ENCODE measurements at places on chromosomes 6 and 20.

DNA sequence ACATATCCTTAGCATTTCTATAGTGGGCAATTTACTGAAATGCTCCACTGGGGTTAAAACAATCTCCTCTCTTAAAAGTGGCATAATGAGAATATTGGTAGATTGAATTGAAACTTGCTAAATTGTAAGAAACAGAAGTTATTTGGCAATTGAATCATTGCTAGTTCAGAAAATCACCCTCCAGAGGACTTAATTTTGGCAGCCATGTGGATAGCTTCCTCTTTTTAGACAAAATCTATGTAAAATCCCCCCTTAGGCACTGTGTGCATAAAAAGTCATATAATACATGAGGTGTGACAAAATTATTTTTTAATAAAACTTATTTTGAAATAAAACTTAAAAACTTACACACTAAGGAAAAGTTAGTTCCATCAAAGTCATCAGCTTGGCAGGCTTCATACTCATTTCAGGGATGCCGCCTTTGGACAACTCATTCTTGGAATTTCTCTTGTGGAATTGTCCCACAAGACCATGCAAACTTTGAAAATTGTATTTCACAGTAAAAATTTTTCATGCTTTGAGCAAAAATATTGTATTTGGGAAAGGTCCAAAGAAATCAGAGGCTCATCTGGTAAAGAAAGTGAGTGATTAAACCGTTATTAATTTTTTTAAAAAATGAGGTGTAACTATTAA, 473.0 kb downstream of the BCKDHB start:
- DNase-seq: peak; percentile 6

GRCh38 chr20:12659942-12660341, 348.8 kb upstream of the SPTLC3 start:
- DNase-seq: no peak

GRCh38 chr6:87483929-87484328, 11.2 kb downstream of the SLC35A1 start:
- DNase-seq: no peak

- DNase-seq: peak; percentile 57
Measured at GRCh38 chr6:130934848-130935585, 107.8 kb downstream of the SMLR1 start.

DNA sequence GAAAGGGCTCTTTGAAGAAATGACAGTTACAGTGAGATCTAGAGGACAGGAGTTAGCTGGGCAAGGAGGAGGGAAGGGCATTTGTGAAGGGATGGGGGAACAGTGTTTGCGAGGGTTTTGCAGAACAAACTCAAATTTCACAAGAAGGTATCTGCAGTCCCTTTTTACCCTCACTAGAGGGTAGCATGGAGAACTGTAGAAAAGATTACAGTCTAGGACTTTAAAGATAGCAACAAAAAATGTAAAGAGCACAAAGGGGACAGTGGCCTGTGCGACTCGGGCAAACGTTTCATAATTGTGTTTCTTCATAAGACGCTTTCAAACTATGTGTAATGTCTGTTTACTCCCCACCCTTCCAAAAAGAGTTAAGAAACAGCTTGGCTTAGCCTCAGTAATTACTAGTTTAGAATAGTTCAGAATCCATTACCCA, 21.2 kb upstream of the ASXL1 start:
- DNase-seq: peak; percentile 66

- DNase-seq: no peak
Measured at GRCh38 chr6:25576919-25577318, 75.1 kb upstream of the SCGN start.

- no peak for DNase-seq
Measured at GRCh38 chr6:46501136-46502089, 10.2 kb upstream of the RCAN2 start.

DNA sequence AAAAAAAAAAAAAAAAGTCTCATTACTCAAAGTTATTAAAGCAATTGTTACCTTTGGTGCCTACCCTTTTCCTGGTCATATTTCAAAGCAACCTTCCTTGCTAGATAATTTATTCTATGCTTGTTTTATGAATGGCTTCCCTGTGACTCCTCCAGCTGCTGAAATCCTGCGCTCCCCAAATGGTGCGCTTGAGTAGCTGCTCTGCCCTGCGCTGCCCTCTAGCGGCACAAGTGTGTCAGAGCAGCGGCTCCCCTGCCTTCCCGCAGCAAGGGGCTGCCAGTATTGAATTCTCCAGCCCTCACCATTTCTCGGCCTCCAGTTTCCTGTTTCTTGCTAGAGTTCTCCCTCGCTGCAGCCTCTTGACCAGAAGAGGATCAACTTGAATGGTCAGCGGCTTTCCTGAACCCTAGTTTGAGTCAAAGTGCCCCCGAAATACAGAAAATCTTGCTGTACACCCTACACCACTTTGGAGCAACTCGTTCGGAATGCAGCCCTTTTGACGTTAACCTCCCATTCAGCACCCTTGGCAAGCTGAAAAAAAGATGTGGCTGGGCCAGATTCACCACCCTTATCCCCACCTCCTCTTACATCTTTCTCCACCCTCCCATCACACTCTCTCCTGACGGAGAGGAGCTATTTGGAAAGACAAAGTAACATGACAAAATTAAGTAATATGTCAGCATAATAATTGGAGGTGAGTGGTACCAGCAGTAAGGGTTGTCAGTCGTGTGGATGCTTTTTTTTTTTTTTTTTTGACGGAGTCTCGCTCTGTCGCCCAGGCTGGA, 60.4 kb upstream of the KLHL31 start:
- peak; percentile 72 for DNase-seq

- peak; percentile 31 for DNase-seq
Measured at GRCh38 chr20:5056801-5057599, 55.7 kb upstream of the SLC23A2 start.

DNA sequence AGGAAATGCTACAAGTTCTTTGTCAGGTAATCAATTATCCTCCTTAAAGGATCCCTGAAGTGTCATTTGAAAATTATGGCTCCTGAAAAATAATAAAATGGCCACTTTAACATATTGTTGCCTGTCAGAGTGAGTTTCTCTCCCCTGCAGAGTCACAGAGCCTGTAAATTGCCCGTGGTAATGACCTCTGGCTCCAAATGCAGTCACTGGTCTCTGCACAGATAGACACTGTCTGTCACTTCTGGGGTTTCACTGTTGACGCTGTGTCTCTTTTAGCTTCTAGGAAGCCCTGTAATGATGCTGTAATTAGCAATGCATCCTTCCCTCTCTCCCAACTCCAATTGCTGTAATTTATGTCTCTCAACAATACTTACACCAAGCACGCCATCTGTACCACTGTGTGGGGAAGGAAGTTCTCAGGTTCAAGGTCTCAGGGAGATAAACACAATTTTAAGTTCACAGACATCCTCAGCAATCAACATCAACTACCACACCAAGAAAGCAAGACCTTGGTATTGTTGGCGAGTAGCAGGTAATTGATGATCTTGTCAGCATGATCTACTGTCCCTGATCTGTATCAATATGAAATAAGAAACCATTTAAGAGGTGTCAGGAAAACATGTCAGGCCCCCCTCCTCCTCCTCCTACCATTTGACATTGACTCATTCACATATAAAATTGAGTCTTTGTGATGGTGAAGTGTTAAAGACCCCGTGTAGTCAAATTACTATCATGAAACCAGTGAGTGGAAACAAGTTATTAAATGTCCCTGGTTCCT, 91.2 kb upstream of the SULF2 start:
- no peak for DNase-seq

DNA sequence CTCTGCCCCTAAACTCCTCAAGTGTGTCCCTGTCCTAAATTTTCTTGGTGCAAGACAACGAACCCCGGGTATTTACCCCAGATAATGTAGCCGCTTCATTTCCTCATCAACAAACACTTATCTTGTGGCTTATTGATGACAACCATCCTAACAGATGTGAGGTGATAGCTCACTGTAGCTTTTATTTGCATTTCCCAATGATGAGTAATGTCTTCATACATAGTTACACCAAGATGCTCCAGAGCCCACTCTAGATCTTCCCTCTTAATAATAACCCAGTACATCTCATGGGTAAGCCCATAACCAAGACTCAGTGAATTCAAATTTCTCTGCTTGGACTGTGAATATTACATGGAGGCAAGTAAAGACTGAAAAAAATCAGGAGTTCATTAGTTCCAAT, 48.2 kb upstream of the BEND6 start:
- DNase-seq: no peak

- DNase-seq: no peak
Measured at GRCh38 chr6:11258260-11259237, 26.1 kb upstream of the NEDD9 start.

DNA sequence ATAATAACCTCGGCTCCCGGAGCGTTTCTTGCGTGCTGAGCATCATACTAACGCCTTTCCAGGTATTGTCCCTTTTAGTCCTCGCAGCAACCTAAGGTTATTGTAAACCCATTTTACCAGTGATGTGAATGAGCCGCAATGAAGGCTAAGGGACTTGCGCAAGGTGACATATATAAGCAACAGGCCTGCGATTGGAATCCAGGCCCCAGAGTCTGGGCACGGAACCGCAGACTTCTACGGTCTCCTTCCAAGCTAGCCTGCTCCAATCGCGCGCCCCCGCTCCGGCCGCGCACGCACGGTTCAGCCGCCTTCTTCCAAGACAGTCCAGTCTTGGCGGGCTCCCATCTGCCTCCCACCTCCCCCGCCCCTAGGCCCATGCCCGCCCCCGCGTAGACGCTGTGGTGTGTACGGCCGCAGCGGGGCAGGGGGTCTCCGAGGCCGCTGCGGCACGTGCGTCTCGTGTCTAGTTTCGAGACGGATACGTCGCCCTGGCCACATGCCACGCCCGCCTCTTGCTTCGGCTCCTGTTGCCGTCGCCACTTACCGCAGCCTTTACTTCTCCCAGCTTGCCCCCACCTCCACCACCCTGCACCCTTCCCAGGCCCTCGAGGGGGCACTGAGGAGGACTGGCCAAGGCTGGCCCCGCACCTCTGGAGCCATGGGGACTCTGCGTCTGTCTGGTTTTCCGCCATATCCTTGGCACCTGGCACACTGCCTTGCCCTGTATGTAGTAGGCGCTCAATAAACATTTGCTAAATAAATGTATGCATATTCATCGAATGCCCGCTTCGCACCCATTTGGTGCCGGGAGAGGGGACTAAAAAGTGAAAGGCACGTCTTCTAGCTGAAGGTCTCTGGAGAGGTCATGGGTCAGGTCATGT, 855 bp upstream of the GFOD1 start:
- DNase-seq: peak; percentile 50

- no peak for DNase-seq
Measured at GRCh38 chr6:166933396-166933795, 23.0 kb downstream of the RNASET2 start.

GRCh38 chr6:118509009-118509617, 39.0 kb upstream of the PLN start:
- DNase-seq: peak; percentile 52

DNA sequence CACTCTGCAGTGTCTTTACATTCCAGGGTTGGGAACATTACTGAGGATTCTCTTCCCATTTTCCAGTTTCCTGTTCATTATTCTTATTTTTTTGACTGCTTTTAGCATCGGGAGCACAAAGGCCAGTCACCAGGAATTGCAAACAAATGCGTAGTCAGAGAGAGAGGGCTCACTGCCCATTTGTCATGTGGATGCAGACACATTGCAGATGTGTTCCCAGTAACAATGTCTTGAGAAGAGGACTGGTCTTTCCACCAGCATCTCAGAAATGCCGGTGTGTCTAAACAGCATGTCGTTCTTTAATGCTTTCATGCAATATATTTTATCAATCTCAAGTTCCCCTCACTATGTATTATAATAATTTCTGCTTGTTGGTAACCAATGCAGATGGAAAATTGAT, 952 bp upstream of the TAAR6 start:
- DNase-seq: no peak

DNA sequence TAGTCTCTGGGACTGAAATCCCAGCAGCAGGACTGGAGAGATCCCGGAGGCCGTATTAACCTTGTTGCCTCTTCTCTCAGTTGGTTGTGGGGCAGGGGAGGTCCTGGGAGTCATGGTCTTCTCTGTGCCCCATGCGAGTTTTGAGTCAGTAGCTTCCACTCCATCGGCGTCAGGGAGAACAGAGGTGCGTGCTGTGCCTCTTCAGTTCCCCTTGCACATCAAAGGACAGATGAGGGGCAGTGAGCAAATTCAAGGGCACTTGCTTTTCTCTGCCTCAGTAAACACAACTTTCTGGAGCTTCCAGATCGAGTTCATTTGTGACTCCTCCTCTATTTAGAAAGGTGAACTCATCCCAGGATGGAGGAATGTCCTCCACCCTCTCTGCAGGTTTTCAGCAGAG, 48.6 kb downstream of the MOCS1 start:
- no peak for DNase-seq

GRCh38 chr20:37878835-37879599, 23.9 kb upstream of the VSTM2L start:
- no peak for DNase-seq

DNA sequence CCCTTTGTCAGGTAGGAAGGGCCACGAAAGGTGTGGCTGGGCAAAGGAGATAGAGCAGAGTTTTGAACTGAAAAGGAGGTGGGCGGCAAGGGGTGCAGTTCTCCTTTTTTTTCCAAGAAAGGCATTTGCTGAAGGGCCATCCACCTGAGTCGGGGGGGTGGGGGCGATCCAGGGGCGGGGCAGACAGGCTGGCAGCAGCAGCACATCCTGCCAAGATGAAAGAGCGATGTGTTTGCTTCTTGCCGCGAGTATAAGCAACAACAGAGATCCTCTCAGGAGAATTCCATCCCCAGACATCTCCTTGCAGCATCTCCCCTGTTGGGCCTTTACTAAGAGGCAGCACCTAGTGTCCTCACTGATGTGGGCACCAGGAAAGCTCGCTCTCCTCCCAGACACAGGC, 516.5 kb downstream of the CD83 start:
- DNase-seq: no peak

- DNase-seq: no peak
Measured at GRCh38 chr6:3190056-3190455, 32.7 kb upstream of the TUBB2A start.

GRCh38 chr6:153334121-153334520, 203.0 kb upstream of the RGS17 start:
- no peak for DNase-seq

DNA sequence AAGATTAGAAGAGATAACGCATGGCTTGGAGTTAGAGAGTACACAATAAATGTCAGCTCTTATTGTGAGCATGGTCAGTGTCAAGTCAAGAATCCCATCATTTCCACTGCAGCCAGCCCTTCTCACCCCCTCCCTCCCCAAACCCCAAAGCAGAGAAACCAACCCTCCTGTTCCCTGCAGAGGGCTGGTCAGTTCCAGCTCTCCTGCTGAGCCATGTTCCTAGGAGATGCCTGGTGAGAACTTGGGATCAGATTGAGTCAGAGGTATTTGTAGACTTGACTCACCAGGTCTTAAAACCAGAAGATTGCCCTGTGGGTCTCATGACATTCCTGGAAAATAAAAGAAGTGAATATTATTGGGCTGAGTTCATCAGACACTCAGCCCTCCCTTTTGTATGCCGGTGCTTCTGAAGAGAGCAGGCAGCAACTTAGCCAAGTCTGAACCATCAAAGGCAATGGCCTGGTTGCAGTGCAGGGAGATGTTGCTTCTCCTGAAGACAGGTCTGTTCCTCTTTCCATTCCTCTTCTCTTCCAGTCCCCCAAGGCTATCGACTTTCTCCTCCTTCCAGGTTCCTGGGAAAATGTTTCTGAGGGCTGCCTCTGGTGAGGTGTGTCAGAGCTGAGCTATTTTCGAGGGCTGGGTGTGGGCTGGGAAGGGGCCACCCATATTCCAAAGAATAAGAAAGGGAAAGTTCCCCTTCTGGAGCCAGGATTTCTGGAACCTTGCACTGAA, 278.2 kb upstream of the SUPT3H start:
- DNase-seq: peak; percentile 98

All from fibroblast of the aortic adventitia (primary cell).